ENCODE measurements at places on chromosomes 5 and 9.

DNA sequence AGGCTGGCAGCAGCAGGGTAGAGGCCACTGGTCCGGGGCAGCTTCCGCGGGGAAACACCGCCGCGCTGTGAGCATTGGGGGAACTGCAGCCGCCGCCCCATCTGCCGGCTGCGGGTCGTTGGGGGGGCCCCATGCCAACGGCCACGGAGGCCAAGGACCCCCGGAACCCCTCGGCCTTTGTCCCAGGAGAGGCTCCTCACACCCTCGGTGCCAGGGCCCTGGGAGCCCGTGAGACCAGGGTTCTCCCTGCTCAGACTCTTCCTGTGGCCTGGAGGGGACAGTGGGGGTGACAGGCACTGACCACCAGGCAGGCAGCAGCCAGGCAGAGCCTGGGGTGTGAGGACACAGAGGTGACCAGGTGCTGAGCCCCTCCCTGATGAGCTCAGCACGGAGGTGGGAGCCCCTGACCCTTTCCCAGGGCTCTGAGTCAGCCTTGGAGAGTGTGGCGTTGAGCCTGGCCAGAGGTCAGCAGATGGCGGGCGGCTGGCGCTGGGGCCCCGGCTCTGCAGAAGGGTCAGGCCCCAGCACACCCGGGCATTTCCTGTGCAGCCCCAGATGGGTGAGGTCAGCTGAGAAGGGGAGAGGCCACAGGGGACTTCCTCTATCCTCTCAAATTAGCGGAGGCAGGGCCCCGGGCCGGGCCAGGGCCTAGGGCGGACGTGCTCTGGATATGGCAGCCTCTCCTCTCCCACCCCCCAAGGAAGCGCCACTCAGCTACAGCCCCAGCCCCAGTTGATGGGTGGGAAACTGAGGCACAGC lies 17.9 kb upstream of the EGFL7 start:
- peak; percentile 86 for ATAC-seq

DNA sequence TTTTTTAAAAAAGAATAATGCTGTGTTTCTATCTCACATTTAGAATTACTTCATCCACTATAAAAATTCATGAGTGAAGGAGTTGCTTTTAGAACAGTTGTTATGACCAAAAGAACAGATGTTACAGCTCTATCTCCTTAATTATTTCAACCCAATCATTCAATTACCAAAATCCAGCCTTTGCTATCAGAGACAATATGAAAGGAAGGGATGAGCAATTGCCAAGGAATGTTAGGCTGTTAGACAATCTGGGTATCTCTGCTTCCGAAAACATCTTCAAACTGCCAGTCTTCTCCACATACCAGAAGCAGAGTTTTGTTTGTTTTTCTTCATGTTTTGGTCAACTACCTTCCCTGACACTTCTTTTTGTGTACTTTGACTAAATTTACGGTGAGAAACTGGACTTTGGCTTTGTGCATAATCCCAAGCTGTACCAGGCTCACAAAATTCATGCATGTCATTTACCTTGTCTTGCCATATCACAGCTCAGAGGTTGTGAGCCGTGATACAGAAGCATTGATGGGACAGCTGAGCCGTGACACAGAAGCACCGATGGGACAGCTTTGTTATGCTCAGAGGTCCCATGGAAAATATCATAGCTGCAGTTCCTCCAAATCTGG lies 405.5 kb downstream of the KIF4B start:
- ATAC-seq = no peak

DNA sequence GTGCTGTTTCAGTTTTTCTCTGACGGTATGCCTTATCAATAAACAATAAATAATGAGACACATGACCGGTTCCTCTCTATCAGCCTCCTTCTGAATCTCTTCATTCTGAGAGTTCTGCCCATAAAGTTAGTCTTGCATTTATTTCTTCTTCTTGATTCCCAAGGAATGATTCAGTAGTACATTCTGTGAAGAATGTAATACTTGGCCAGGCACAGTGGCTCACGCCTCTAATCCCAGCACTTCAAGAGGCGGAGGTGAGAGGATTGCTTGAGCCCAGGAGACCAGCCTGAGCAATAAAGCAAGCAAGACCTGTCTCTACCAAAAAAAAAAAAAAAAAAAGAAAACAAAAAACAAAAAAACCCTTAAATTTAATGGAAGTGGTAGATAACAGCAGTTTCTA lies 53.9 kb downstream of the PAM start:
- no peak for ATAC-seq

DNA sequence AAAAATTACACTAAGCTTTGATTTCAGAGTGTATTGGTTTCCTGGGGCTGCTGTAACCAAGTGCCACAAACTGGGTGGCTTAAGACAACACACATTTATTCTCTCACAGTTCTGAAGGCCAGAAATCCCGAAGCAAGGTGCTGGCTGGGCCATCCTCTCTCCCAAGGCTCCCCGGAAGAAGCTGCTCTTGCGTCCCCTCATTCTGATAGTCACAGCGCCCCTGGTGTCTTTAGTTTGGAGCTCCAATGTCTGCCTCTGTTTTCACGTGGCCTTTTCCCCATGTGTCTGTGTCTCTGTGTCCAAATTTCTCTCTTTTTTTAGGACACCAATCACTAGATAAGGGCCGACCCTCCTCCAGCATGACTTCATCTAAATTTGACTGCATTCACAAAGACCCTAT lies 56.7 kb downstream of the ROPN1L start:
- ATAC-seq = no peak

DNA sequence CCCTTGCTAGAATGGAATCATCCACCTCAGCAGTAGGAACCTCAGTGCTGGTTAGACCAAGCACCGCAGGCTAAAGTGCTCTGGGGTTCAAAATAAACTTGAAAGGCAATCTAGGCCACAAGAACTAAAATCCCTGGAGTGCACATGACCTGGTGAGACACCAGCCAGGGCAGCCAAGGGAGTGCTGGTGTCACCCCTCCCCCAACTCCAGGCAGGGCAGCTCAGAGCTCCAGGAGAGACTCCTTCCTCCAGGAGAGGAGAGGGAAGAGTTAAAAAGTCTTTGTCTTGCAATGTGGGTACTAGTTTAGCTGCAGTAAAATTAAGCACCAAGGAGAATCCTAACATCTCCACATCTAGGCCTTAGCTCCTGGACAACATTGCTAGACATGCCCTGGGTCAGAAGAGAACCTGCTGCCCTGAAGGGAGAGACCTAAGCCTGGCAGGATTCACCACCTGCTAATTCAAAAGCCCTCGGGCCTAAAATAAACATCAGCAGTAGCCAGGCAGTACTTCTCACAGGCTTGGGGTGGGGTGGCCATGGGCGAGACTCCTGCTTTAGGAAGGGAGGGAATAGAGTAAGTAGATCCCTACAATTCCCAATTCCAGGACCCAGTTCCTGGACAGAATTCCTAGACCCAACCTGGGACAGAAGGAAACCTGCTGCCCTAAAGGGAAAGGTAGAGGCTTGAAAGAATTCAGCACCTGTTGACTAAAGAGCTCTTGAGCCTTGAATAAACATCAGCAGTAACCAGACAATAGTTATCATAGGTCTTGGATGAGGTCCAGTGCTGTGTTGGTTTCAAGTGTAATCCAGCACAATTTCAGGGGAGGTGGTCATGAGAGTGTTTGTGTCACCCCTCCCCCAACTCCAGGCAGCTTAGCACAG lies 25.8 kb downstream of the UGT3A2 start:
- no peak for ATAC-seq

DNA sequence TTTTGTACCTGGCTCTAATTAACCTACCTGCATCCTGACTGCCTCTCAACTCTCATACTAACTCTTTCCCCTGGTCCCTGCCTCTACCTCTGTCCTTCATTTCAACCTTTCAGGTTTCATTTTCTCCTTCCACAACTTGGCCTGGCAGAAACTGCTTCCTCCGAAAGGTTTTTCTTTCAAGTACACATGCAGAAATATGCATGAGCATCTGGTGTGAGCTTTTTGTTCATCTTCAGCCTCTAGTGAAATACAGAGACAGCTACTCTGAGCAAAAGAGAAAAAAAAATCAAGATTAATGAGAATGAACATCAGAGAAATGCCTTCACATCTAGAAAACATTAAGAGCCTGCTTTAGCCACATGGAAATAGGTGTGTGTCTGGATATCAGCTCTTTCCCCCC lies 297.9 kb upstream of the PCSK5 start:
- ATAC-seq = no peak

DNA sequence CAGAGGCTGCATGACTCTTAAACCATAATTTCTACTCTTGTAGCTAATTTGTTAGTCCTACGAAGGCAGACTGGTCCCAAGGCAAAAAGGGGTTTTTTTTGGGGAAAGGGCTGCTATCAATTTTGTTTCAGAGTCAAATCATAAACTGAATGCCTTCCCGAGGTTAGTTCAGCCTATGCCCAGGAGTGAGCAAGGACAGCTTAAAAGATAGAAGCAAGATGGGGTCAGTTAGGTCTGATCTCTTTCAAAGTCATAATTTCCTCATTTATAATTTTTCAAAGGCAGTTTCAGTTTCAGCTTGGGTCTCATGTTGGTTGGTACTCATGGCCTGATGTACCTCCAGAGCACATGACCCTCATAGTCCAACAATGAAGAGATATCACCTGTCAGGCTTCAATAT lies 7.9 kb upstream of the RXFP3 start:
- no peak for ATAC-seq

DNA sequence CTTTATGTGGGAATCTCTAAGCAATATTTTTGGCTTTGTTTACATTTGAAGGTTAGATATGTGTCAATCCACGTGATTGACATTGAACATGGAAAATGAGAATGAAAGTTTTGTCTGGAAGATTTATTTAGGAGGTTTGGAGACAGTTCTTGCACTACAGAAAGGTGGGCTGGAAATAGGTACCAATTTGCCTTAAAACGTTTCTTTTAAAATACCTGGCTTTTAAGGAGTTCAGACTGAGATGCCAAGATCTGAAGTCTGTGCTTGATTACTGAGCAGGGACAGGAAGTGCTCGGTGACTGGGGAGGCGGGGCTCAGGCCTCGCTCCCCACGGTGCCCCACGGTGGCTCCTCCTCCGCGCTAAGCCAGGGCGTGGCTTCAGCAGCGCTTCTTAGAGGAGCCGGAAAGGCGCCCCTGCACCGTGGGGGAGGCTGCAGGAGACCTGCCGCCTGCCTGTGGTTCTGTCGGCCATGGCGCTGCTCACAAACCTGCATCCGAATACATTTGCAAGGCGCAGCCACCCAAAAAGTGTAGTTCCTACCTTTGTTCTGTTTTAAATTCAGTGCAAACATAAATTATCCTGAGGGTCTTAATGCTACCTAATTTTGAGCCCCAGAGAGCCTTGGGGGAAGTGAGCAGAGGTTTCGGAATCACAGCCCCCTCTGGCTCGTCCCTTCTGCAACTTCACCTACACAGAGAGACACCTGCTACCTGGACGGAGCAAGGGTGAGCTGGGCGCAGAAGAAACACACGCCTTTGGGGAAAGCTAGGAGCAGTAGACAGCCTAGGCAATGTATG lies 49.2 kb downstream of the USP20 start:
- ATAC-seq = peak; percentile 70

- ATAC-seq = no peak
Observed at GRCh38 chr5:10145923-10146401, 103.7 kb downstream of the ATPSCKMT start.

- no peak for ATAC-seq
Observed at GRCh38 chr5:109649318-109649717, 40.4 kb upstream of the MAN2A1 start.

DNA sequence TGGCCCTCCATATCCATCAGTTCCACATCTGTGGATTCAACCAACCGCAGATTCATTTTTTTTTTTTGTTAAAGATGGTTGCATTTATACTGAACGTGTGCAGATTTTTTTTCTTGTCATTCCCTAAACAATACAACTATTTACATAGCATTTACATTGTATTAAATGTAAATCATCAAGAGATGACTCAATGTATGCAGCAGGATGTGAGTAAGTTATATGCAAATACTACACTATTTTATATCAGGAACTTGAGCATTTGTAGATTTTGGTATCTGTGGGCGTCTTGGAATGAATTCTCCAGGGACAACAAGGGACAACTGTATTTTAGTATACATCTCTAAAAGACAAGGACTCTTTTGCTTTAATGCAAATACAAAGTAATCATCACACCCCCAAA lies 299.2 kb upstream of the ZNF608 start:
- no peak for ATAC-seq

Measured in stimulated activated memory B cell treated with anti-CD40 and anti-IgM and Interleukin-4, amounts not matched to agents 10 μg/mL and 1 μg/mL and 100 μg/mL, for 72 hours (primary cell).